ENCODE measurements at places on chromosomes 4 and X. TPM values are rescaled to one million over a fixed set of nuclear protein-coding genes. Genes with fewer than 3 reads are reported as not detected.

DNA sequence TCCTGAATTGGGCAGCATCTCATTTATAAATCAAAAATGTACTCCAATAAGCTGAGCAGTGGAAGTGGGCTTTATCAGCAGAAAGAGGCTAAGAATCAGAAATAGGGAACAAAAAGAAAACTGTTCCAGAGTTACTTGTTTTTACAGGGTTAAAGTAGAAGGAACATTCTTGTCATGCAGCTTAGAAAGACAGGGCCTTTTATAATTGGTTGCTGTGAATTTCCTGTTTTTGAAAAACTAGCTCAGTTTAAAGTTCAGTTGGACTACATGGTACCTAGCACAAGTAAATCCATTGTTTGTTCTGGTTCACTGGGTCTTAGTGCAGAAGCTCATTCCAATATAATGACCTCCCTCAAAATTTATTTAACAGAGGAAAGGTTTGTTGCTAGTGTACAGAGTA lies 200.8 kb downstream of the GRIA2 start:
- DNase-seq, result peak; percentile 1

DNA sequence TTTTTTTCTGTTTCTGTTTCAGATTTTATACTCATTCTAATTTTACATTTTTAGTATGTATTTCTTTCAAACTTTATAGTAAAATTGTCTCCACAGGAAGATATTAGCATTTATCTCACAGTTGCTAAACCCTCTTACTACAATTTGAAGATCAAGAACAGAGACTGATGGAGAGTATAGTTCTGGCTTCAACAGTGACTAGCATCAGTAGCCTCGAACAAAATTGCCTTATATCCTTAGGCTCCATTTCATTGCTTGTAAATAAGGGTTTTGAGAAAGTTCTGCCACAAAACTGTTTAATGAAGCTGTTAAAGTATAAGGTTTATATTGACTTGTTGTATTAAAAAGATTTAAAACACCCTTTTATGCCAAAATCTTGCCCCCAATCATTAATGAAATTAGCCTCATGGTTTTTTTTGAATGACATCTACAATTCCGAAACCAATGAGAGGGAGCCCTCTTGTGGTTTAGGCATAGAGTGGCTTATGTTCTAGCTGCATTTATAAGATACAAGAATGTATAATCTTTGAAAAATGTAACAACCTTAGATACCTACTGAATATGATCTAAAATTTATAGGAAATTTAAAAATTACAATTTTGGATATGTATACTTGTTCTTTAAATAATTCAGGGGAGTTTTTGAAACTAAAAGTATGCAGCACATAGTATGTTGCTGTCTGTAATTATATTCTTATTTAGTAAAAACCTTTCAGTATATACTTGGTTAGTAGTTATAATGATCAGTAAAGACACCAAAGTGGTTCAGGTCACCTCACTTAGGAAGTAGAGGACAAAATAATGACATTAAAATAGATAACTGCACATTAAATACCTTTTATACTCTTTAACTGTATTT lies 109.8 kb upstream of the HPGD start:
- peak; percentile 2 for DNase-seq

Gene MGAT4D
- total RNA-seq, result not detected

Gene BTC
- 0.20 TPM for total RNA-seq

DNA sequence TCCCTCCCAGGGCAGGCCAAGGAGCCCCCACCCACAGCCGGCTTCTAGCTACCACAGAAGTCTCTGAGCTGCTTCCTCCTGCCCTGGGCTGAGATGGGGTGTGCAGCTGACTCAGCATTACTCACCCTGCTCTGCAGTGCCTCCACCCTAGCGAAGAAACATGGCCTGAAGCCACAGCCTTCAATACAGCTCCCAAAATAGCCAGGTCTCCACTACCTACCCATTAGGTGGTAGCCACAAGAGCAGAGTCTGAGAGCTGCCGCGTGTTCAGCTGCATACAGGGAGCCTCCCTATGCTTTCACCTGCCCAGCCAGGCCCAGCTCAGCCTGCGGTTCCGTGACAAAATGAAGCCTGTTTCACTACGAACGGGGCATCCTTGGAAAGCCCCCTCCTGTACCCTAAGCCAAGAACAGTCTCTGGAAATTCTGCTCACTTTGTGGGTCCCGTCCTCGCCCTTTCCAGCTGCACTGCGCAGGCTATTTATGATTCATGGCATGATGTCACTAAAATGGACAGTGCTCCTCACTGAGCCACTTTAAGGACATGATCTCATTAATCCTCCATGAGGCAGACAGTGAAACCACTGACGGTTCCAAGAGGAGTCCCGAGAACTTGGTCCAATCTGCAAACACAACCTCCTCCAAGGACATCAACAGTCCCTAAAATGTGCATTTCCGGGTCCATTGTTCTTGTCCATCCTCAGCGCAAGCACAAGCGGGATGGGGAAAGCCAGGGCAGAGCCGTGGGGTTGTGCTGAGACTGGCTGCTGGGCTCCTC lies 20.2 kb downstream of the WDR1 start:
- peak; percentile 95 for DNase-seq

GRCh38 chr4:173325007-173325736 lies 9.0 kb downstream of the HMGB2 start:
- DNase-seq, result no peak

Measured in RPMI7951 (cell line).